ENCODE measurements at places on chromosomes 2 and 18.
A peak's percentile ranks its signal among the peaks of the same experiment; 100 is the strongest.

DNA sequence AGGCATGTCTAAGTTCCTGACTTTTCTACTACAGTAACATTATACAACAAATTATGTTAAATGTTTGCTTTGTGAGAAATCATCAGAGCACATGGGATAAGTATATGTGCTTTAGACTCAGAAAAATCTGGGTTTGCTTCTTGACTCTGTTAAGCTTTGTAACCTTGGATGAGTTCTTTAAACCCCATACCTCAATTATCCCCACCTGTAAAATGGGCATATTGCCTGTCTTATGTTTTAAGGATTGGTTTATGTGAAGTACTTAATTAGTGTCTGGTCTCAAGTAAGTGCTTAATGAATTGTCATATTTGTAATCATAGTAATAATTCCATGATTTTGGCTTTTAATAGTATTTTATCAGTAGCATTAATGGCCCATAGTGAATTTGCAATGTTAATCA is 135.8 kb downstream of the TAF4B start:
- no peak for ATAC-seq

DNA sequence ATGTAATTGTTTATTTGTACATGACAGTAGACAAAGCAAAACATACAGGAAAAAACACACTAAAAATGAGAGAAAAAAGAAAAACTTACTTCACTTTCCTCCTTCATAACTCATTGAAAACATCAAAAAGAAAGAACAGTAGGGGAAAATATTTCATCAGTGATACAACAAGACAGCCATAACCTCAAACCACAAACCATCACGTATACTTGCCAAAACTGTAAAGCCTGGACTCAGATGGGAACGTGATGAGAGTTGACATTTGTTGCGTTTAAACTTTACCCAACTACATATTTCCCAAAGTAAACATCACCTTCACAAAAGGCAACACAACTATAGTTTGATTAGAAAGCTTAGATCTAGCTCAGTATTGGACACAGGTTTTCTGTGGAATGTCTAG is 278.2 kb upstream of the COL3A1 start:
- no peak for ATAC-seq

DNA sequence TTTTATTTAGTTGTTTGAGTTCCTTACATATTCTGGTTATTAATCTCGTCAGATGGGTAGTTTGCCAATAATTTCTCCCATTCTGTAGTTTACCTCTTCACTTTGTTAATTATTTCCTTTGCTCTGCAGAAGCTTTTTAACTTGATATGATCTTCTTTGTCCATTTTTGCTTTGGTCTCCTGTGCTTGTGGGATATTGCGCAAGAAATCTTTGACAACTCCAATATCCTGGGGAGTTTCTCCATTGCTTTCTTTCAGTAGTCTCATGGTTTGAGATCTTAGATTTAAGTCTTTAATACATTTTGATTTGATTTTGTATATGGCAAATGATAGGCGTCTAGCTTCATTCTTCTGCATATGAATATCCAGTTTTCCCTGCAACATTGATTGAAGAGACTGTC is 389.2 kb downstream of the LRP1B start:
- no peak for ATAC-seq

DNA sequence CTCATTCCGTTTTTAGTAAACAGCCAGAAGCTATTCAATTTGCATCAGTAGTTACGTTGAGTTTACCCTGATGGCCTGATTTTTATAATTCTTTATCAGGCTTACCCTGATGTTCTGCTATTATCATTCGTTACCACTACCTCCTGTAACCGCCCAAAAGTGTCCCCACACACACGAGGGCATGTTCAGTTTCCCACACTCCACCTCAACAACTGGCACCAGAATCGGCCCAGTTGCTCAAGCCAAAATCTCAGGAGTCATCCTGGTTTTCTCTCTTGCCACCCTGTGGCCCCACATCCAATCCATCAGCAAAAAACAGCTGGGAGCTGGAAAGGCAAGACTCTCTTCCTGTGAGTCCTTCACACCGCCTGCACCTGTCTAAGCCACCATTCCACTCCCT is 102.9 kb upstream of the RAB6C start:
- ATAC-seq = no peak

- ATAC-seq = peak; percentile 58
These were observed 161.1 kb downstream of the EN1 start for GRCh38 chr2:118686346-118686745.

DNA sequence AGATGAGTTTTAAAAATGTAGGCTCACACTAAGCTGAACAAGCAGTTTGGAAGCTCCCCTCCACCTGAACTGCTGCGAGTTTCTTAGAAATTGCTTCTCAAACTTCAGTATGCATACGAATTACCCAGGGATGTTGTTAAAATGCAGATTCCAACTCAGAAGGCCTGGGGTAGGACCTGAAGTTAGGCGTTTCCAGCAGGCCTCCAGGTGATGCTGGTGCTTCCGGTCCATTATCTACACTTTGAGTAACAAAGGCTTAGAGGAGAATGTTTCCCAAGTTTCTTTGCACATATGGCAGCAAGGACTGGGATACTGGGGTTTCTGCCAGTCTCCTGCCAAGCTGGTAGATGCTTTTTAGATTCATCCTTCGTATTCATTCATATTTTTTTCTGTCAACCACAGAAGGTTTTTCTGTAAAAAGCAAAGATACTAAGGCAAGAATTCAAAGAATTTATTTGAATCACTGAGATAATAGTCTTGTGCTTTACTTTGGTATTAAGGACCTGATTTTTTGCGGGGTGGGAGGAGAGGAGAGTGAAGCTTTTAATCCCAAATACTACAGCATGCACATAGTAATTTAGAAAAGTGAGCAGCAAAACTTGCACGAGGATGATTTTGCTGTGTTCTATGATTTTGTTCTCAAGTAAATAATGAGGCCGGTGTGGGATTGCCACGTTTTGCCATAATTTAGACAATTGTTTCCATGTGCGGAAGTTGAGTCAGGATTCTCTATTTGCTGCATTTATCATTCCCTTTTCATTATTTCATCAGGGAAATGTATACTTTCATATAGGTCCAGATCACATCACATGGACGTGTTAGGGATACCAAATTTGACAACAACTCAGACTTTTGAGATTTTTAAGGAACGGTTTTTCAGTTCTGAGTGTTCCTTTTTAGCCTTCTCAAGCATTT is 137.6 kb upstream of the SPATS2L start:
- no peak for ATAC-seq

DNA sequence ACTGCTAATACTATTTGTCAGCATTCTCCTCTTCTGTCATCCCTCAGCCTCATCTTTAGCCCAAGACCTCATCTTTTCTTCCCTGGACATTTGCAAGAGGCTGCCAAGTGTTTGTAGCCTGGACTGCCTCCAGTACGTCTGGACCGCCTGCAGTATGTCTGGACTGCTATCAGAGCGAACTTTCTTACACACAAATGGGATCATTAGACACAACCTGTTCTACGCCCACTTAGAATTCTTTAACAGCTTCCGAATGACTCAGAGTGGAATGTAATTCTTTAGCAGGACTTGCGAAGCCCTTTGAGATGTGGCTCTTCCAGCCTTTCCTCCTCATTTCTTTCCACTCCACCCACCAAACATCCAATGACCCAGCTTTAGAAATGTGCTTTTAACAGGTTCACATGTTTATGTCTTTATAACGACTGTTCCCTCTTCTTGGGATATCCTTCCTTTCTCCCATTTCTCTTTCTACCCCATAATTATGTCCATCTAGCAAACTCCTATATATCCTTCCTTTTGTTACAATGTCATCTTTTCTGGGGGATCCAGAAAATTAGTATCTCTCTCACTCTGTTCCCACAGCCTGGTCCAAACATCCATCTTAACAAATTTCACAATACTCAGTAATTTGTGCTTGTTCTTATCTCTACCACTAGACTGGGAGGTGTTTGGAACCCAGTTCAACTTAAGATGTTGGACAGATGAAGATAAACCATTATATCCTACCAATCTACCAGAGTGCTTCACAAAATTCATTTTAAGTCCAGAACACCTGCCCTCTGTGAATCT is 171.3 kb upstream of the PGAP1 start:
- peak; percentile 96 for ATAC-seq

DNA sequence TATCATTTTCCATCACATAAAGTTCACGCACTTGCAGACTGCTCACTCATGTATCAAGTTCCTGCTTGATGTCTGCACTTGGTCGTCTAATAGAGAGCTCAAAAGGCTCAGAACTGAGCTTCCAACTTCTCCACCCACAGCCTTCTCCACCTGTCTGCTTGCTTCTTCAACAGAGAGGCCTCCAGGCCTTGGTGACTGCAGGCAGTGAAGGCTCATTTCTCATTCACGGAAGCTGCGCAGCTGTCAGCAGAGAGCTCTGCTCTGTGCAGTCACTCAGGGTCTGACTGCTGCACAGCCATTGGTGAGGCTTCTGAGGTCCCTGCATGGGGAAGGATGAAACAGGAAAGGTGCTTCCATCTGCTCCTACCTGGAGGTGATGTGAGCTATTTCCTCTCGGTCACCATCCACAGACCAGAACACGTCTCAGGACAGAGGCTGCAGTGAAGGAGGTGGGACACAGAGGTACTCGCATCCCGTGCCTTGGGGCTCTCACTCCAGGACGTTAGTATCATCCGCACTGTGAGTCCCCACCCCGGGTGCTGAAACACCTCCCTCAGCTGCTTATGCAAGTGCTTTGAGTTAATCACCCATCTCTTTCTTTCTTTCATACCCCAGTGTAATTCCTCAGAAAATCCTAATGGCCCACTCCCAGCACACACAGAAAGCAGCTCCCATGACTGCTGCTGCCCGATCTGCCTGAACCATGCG is 126.2 kb downstream of the TMEM18 start:
- ATAC-seq = no peak

DNA sequence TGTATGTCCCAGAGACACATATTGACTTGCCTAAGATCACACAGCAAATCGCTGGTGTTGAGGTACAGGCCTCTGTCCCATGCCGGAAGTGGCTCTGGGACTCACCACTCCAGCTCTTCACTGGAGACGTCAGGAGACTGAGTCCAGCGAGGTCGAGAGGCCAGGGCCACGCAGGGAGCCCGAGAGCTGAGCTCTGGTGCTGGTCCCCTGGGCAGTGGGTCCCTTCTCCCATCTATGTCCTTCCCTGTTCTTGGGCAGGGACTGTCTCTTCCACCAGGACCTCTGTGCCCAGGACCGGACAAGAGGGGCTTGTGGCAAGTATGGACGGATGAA is 62.4 kb upstream of the TWIST2 start:
- no peak for ATAC-seq

DNA sequence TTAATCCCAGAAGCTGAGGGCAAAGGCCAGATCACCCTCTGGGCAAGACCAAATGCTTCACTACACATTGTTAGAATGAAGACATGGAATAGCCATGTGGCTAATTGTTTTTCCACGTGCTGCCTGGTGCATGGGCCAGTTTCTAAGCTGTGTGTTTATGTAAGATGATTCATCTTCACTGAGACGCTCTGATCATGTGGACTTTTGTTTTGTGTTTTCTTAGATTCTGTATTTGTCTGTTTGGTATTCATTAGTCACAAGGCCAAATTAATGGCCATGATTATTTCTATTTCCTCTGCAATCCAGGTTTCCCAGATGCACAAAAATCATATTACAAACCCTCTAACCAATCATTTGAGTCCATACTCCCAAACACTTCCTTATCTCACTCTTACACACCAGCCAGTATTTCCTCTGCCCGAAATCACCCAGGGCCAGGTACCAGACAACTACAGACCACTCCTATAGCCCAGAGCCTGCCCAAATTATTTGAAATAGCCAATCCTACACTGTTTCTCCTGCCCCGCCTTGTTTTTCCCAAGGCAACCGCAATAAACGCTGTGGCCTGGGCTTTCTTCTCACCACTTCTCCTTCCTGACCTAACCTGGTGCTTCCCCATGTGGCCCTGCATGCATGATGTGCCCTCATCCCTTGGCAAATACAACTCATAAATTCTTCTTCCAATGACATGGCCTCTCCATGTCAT is 94.2 kb upstream of the SP3 start:
- peak; percentile 34 for ATAC-seq

- no peak for ATAC-seq
These were observed 291.5 kb upstream of the GULP1 start for GRCh38 chr2:188000189-188000588.

DNA sequence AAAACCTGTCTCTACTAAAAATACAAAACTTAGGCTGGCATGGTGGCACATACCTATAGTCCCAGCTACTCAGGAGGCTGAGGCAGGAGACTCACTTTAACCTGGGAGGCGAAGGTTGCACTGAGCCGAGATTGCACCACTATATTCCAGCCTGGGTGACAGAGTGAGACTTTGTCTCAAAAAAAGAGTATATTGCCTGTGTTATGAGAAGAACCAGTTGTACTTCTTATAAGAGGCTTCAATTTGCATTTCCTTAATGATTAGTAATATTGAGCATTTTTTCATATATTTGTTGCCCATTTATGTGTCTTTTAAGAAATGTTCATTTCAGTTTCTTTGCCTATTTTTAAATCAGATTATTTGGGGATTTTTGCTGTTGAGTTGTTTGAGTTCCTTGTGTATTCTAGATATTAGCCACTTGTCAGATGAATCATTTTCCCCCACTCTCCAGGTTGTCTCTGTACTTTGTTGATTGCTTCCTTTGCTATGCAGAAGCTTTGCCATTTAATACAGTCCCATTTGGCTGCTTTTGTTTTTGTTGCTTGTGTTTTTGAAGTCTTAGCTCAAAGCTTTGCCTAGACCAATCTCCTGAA is 75.8 kb upstream of the LRPPRC start:
- ATAC-seq = no peak

GRCh38 chr2:9264301-9264700 is 57.7 kb downstream of the ASAP2 start:
- ATAC-seq = no peak

GRCh38 chr2:18238209-18238608 is 322.2 kb downstream of the RDH14 start:
- ATAC-seq = no peak

DNA sequence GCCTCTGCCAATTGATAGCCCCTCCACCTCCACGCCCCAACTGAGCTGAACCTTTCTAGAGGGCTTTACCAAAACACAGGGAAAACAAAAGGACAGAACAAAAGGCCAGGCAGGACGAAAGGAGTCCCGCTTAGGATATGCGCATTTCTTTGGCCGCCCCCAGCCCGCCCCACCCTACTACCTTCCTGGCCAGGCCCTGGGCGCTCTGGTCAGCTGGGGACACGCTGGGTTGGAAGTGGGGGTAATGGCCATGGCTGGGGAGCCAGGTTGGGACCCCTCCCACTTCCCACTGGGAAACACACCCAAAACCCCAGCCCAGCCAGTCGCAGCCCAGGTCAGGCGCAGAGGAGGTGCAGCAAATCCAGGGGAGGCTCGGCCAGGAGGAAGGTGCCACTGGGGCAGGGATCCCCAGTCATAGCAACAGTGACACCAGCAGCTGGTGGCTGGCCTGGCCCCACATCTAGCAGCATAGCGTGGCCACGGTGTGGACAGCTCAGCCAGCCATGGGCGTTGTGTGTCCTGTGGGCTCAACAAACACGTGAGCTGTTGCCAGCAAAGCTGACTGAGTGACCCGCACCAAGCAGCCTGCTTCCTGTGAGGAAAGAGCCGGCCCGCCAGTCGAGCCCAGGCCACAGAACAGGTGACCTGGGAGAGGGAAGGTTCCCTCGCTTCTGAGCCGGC is 24.6 kb upstream of the B3GNT7 start:
- ATAC-seq = peak; percentile 59

- ATAC-seq = no peak
These were observed 3.1 kb downstream of the COL3A1 start for GRCh38 chr2:188977317-188977716.

GRCh38 chr2:117536139-117536538 is 278.4 kb upstream of the DDX18 start:
- no peak for ATAC-seq

GRCh38 chr2:185335879-185336278 is 402.7 kb upstream of the FSIP2 start:
- no peak for ATAC-seq

Data from gastroesophageal sphincter (tissue), 4 donors.